AG09319 (cell line): ENCODE measurements at places on chromosomes 5 and 9.
A peak's percentile ranks its signal among the peaks of the same experiment; 100 is the strongest.

DNA sequence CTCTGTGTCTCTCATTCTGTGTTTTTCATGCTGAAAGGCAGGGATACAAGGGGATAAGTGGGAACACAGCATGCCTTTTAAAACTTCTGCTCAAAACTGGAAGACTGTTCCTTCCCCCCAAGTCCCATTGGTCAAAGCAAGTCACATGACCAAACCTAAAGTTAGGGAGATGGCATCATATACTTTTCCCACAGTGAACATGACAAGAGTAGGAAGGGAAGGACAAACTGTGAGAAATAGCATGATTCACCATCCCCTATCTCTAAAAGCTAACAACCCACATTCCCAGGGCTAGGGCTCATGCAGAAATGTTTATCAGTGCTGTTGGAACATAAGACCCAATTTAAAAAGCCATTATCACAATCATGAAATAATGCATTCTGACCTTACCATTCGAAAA lies 24.2 kb upstream of the SHISAL2B start:
- no peak for DNase-seq

DNA sequence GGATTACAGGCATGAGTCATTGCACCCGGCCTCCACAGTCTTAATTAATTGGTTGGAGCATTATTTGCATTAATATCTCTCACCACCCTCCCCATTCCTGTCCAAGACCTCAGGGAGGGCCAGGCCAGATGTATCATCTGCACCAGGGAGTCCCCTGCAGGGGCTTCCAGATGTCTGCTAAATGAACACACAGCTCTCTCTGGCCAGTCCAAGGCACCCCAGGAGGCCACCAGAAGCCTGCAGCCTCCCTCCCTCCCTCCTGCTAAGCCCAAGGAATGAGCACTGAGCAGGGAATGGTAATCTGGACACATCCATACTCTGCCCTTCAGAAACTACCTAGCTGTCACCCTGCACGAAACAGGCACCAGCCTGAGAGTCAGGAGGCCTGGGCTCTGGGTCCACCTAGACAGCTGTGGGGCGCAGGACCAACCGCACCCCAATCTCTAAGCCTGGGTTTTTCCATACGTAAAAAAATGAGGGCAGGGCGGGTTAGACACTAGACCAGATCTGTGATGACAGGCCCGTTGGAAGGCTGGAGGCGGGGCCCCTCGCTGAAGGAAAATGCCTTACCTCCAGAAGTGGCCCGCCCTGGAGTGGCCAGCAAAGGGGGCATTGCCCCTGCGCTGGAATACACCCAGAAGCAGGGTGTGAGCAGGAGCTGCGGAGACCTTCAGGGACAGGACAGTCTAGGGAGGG lies 8.3 kb downstream of the CIZ1 start:
- DNase-seq: no peak

DNA sequence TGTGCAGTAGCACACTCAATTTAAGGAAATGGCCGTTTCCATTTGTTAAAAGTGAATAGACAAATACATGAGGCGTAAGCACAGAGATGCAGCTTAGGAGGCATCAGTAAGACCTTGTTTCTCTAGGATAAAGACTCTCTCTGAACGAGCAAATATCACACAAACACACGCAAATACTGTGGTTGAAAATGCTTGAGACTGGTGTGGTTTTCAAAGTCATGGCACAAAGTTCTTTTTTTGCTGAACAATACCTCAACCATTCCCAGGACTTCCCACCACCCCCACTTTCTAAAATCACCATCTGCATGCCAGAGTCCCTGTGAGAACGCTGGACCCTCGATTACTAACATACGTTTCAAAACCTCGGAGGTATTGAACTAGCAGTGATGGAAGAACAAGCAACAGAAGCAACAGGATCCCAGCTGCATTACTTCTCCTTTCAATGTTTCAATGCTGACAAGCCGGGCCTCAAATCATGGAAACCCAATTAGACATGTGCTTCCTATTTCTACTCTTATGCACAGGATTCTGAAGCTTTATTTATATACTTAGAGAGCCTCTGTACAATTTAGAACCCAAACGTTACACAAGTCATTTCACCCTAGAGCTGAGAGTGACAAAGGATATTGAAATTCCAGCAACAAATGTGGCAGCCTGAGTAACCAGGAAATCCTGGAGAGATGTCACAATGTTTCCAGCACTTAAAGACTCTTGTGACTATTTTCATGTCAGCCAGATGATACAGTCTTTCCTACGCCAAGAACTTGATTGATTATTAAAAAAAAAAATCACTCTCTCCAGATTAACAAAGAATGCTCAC lies 63.9 kb downstream of the CDC14B start:
- DNase-seq: no peak

GRCh38 chr9:137406085-137406760 lies 16.7 kb downstream of the EXD3 start:
- DNase-seq: no peak

DNA sequence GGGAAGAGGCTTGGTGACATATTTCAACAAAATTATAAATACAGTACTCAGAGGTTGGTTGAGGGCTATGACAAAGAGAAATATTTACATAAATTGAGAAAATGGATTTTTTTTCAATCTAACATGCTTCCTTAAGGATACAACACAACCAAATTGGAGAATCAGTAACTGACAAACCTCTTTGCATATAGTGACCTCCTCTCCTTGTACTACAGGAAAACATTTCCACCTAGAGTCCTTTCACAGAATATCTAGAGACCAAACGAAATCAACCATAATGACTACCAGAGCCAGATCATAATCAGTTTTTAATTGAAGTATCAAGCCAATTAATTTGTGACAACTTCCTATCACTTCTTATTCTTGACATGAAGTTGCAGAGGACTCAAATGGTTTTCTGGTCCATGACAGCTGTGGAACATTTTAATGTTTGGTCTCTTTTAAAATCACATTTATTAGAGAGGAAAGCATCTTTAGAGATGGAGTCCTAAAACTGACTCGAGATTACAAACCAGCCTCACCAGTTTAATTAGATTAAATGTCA lies 1636.5 kb upstream of the C9orf72 start:
- no peak for DNase-seq

- no peak for DNase-seq
These were observed 122.6 kb downstream of the SEMA6A start for GRCh38 chr5:116451905-116452450.

DNA sequence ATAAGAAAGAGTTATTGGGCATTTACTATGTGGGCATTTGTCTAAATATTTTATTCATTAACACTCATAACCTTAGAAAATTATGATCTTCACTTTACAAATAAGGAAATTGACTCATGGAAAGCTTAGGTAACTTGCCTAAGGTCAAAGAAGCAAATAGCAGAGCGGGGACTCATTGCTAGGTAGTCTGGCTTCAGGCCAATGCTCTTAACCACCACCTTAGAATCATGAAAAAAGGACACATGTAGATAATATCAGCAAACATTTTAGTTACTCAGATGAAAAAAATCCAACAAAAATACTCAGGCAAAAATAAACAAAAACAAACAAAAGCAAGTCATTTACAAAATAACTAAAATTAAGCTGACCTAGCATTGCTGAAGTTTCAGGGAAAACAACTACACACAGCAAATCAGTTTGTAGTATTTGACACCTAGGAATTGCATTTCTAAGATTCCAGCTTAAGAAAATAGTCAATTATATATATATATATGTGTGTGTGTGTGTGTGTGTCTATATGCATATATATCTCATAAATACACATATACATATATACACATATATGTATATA lies 166.0 kb downstream of the HMHB1 start:
- no peak for DNase-seq

- no peak for DNase-seq
These were observed 134.7 kb downstream of the MACIR start for GRCh38 chr5:103393101-103393754.

DNA sequence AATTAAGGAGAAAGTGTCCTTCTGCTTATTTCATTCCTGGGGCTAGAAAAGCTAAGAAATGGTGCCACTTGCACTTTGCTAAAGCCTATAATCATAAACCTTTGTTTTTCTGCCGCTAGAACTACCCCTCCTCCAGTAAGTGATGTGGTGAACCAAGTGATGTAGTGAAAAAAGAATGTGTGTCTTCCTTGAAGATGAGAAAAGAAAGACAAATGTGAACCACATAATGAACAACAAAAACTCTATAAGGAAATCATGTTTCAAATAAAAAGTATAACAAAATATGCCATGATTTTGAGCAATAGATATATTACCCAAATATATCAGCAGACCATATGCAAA lies 179.0 kb upstream of the SGCD start:
- no peak for DNase-seq

DNA sequence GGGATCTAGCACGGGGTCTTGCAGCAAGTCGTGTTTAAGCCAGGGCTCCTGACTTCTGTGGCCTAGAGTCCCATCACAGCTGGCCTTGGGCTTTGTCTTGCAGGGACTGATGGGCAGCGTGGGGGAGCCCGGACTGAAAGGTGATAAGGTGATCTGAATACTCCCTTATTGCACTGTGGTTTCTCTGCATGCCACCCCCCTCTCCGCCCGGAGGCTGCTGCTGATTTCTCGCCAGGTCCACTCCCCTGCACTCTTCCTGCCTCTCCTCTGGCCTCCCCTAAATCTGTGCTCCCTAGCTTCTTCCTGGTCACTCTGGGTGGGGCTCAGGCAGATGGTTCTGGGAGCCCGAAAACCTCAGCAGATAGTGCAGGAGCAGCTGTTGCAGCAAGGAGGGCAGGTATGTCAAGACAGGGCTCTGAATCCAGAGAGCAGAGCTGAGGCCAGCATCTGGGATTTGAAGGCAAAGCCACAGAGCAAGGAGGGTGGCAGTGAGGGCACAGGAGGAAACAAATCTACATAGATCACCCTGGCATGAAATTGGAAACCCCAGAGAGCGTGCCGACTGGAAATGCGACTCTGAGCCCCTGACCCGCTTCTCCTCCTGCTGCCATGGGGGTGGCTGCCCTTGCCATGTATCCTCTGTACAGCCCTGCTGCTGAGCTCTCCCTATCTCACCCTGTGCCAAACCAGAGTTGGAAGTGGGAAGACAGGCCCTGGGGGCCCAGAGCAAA lies 76.5 kb downstream of the COL27A1 start:
- no peak for DNase-seq

- DNase-seq: peak; percentile 53
These were observed 684.8 kb downstream of the LRRC70 start for GRCh38 chr5:63263411-63263810.

DNA sequence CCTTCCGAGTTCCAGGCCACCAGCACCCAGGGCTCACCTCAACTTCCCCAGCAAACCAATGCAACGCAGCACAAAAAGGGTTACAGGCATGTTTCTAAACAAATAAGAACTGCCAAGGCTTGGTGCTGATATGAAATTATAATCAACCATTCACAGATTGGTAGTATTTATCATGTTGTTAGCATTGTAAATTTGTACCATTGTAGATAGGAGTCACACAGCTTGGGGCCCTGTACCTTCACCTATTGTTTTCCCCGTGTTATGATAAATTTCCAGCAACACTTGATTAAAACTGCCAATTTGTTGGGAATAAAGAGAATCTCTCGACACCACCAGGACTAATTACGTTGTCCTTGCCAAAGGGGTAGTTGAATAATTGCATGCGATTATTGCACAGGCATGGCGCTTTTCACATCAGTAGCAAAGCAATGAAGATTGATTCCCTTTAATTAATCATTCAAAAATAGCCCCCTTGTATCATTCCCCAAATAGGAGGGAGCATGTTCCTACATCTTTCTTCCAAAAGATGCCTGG lies 454.1 kb downstream of the ZNF608 start:
- no peak for DNase-seq

GRCh38 chr5:60287174-60287771 lies 393.7 kb upstream of the PDE4D start:
- peak; percentile 5 for DNase-seq

DNA sequence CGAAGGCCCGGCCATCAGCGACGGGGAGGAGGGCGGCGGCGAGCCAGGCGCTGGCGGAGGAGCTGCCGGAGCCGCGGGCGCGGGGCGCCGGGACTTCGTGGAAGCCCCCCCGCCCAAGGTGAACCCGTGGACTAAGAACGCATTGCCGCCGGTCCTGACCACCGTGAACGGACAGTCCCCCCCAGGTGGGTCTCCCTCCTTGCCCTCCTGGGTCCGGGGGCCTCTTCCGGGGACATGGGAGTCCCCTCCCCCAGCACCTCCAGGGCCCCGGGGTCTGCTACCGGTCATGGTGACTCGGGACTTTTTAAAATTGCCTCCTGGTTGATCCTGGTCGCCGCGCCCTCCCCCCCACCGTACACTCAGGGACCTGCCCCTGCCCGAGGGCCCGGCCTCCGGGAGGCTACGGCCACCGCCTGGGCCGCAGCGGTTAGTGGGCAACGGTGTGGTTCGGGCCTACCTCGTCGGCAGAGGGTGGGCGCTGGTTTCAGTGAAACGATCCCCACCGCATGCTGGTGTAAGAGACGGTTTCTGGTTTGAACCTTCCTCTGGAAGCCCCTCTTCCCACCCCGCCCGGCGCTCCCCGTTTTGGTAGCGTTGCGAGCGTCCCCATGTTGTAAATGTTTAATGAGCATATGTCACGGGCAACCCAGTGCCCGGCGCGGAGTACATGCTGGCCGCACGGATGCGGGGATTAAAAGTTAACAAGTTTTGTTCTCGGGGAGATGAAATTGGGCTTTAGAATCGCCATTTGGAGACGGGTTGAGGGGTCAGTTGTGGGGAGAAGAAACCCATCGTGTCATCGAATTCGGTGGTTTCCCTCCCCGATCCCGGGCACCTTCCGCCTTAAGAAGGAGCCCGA lies 1.1 kb downstream of the LARP1 start:
- DNase-seq: no peak

GRCh38 chr9:123724211-123724796 lies 205.6 kb downstream of the DENND1A start:
- no peak for DNase-seq

DNA sequence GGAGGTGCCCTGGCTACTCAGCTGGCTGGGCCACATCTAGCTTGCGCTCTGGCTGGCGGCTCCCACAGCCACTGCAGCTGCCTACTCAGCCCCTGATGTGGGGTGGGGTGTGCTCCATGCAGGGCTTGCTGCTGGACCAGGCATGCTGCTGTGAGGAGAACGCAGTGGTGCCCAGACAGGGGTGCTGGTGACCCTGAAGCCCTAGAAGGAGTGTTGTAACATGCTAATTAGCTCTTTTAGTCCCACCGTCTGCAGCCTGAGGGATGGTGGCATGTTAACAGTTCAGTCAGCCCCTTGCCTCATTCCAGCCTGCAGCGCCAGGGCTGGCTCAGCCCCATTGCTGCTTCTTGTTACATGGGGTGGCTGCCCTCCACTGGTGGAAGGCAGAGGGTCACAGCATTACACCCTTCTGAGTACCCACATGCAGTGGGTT lies 642.3 kb downstream of the DMRTA1 start:
- no peak for DNase-seq
